ENCODE measurements at places on chromosomes 7 and 10.

DNA sequence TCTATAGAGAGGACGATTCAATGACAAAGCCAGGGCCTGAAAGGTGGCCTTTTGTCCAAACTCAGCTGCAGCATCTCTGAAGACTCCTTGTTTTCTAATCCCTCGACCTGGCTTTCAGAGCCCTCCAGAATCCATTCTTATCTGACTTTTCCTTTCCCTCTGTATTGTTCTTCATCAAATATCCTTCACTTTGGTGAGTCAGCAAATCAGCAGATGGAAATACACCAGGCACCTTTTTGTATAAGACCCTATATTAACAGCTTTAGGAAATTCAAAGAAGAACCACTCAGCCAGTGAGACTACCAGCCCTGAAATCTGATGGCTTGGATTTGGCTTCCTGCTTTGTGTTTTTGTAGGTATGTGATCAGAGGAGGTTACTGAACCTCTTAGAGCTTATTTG lies 81.9 kb upstream of the RAB11FIP2 start:
- no peak for DNase-seq

DNA sequence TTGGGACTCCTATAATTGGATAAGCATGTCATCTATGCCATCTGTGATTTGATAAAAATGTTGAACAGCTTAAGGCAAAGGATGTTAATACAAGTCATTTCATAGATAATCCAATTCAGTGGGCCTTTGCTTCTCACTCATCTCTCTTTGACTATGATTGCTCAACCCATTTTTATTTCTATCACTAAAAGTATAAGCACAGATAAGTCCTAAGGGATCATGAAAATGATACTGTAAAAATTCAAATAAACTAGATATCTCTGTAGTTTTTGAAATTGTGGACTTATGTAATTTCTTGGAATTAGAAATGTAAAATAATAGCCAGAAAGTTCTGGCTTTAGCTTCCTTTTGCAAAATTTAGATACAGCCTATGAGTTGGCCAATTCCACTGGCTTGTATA lies 440.3 kb downstream of the POM121L12 start:
- peak; percentile 62 for DNase-seq

DNA sequence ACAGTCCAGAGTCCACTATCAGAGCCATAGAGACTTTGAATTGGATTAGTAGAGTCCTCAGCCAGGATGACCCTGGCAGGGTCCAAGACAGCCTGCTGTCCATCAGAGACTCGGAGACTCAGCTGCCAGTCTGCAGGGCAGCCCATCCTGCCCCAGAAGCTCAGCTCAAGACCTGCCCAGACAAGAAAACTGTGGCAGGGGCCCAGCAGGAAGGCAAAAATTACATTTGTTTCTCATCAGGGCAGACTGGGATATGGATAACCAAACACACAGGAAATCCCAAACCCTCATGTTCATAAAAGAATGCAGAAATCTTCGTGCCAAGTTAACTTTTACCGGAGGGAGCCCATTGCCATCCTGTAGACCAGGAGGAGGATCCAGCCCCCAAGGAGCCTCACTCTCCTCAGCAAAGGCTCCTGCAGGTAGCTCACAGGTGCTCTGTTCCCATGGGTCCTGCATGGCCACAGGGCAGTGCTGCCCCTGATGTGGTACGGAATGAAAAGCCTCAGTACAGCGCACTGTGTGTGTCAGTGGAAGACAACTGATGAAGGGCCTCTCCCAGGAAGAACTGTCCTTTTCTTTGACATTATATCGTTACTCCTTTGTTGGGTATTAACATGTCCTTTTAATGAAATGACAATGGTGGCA lies 222.2 kb downstream of the KCNMA1 start:
- DNase-seq, result no peak

DNA sequence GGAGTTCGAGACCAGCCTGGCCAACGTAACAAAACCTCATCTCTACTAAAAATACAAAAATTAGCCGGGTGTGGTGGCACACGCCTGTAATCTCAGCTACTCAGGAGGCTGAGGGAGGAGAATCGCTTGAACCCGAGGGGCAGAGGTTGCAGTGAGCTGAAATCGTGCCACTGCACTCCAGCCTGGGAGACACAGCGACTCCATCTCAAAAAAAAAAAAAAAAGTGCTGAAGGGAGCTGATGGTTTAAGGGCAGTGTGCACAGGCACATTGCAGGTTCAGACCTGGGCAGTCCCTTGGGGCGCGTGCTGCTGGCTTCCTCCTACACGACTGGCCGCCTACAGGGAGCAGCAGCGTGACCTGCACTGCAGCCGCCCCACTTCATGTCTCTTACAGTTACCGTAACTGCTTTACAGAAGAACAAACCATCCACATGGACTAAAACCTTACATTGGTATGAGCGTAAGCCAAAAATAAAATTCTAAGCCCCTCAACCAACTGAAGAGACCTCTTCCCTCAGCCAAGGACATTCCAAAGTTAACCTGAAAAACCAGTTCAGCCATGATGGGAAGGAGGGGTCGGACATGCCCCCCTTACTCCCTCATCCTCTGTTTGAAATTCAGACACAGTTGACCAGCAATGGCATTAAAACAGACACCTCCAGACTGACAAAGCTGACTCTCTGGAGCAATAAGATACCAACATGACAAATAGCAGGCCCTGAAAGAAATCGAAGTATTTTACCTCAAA lies 262.2 kb downstream of the ZMYND11 start:
- no peak for DNase-seq

- DNase-seq, result no peak
Measured at GRCh38 chr7:24936121-24936824, 43.7 kb downstream of the OSBPL3 start.

GRCh38 chr10:130924138-130924819 lies 387.2 kb downstream of the TCERG1L start:
- no peak for DNase-seq

- no peak for DNase-seq
Measured at GRCh38 chr10:95254629-95255028, 36.2 kb downstream of the PDLIM1 start.
